Esophagus (tissue), 2 donors: ENCODE measurements at places on chromosomes 5 and 9. TPM values are rescaled to one million over a fixed set of nuclear protein-coding genes. Genes with fewer than 3 reads are reported as not detected.

CCL21 gene
- polyA plus RNA-seq = 50.9 TPM

TMEM252 gene
- polyA plus RNA-seq = not detected

DIPK1B gene
- 1.6 TPM for polyA plus RNA-seq

HACD4 gene
- polyA plus RNA-seq = 1.1 TPM

SCGB3A2 gene
- polyA plus RNA-seq = not detected

IFNA2 gene
- not detected for polyA plus RNA-seq

IL17B gene
- polyA plus RNA-seq = 1.4 TPM

ADAMTSL1 gene
- polyA plus RNA-seq = 1.8 TPM

GNAQ gene
- 12.8 TPM for polyA plus RNA-seq

CDX1 gene
- polyA plus RNA-seq = 0.08 TPM

FBP2 gene
- not detected for polyA plus RNA-seq

SGCD gene
- 0.35 TPM for polyA plus RNA-seq

PCDHB10 gene
- 0.10 TPM for polyA plus RNA-seq

B4GALT1 gene
- polyA plus RNA-seq = 26.0 TPM

GARIN3 gene
- not detected for polyA plus RNA-seq

WNT8A gene
- polyA plus RNA-seq = not detected

PCDHA6 gene
- polyA plus RNA-seq = not detected

LECT2 gene
- not detected for polyA plus RNA-seq

GPR21 gene
- 0.12 TPM for polyA plus RNA-seq

CDH9 gene
- not detected for polyA plus RNA-seq

CCL28 gene
- 2.2 TPM for polyA plus RNA-seq

LCN9 gene
- not detected for polyA plus RNA-seq

ADGRD2 gene
- polyA plus RNA-seq = 0.02 TPM

NRARP gene
- 7.8 TPM for polyA plus RNA-seq

PPP3R2 gene
- polyA plus RNA-seq = not detected

EQTN gene
- not detected for polyA plus RNA-seq

WNK2 gene
- 2.1 TPM for polyA plus RNA-seq

TRPM3 gene
- polyA plus RNA-seq = under 0.01 TPM

AUH gene
- polyA plus RNA-seq = 11.5 TPM

PLCXD3 gene
- polyA plus RNA-seq = 0.19 TPM

PCA3 gene
- polyA plus RNA-seq = 0.06 TPM

PCDHGA4 gene
- polyA plus RNA-seq = 0.11 TPM

NR5A1 gene
- not detected for polyA plus RNA-seq

CER1 gene
- polyA plus RNA-seq = not detected

ADAMTS2 gene
- polyA plus RNA-seq = 1.5 TPM

ST8SIA4 gene
- 0.35 TPM for polyA plus RNA-seq
